ENCODE measurements at places on chromosomes 13 and 19.
A peak's percentile ranks its signal among the peaks of the same experiment; 100 is the strongest.

GRCh38 chr13:40337651-40338050, 328.8 kb downstream of the FOXO1 start:
- no peak for DNase-seq

- no peak for DNase-seq
Measured at GRCh38 chr13:44876782-44877324, 112.4 kb downstream of the NUFIP1 start.

GRCh38 chr13:43057653-43058317, 34.4 kb downstream of the DNAJC15 start:
- DNase-seq = peak; percentile 0

GRCh38 chr13:97256343-97256783, 34.2 kb downstream of the MBNL2 start:
- DNase-seq = no peak

DNA sequence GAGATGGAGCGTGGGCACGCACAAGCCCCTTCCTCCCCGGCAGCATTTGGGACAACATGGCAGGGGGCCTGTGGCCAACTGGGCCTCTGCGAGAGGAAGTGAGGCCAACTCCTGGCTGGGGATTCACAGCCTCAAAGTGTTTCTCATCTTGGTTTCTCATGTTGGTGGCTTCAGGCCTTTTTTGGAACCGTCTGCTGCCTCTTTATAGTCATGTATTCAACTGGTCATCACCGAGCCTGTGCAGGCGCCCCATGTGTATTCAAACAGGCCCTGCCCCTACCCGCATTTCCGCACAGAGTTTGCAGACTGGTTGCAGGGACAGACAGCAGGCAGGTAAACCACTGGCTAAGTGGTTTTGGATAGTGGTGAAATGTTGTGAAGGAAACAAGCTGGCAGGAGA, 17.3 kb upstream of the RELB start:
- no peak for DNase-seq

GRCh38 chr13:80665792-80666333, 324.9 kb upstream of the SPRY2 start:
- no peak for DNase-seq

GRCh38 chr19:35780717-35781116, 5.4 kb downstream of the ARHGAP33 start:
- DNase-seq = no peak

- DNase-seq = no peak
Measured at GRCh38 chr13:48402325-48402932, 10.5 kb downstream of the LPAR6 start.

DNA sequence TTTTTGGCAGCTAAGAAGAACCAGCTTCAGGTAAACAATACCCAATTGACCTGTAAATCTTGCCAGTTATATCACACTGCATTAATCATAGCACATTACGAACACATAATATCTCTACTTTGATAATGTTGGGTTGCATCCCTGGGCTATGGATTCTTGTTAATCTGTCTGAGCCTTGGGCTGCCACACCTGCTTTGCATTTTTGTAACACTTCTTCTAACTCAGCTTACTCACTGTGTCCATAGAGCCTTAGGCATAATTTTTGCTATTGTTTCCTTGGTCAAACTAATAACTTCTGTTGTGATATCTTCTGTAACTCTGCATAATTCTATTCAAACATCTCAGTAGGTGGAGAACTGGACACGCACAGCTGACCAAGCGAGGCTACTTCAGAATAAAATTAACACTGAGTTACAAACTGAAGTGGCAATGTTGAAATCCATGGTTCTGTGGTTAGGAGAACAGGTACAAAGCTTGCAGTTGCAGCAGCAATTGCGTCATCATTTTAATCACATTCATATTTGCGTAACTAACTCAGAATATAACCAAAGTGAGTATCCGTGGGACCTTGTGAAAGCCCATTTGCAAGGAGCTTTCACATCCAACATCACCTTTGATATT, 6.4 kb downstream of the ZNF350 start:
- DNase-seq = no peak

DNA sequence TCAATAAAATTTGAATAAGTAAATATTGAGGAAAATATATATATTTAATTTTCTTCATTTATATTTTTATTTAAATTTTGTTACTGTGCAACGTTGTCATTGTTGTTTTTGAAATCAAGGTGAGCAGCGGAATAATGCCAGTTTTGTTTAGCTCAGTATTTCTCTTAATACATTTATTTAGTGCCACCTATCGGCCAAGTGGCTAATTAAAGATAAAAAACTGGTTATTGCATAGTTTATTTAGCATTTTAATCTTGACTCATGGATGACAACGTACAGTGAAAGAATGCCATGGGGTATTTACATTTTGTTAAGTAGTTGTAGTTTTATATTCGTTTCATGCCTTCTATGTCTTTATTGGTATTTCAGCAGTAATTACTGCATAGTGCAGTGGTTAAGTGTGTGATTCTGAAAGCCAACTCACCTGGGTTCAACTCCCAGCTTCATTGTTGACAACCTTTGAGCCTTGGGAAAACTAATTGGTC, 265.9 kb downstream of the MYO16 start:
- peak; percentile 22 for DNase-seq

GRCh38 chr13:46121597-46122163, 16.8 kb upstream of the CPB2 start:
- DNase-seq = no peak

DNA sequence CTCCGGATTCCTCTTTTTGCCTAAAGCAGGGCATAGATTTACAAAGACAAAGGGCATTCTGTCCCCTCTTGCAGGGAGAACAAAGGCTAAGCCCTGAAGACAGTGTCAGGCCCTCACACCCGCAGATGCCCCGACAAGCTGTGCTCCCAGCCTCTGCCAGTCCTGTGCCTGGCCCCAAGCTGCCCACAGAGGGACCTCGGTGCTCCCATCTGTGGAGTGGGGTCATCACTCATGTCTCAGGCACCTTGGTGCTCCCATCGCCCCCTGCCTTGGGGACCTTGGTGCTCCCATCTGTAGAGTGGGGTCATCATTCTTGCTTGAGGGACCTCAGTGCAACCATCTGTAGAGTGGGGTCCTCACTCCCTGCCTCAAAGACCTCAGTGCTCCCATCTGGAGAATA, 24.3 kb downstream of the C13orf46 start:
- no peak for DNase-seq

DNA sequence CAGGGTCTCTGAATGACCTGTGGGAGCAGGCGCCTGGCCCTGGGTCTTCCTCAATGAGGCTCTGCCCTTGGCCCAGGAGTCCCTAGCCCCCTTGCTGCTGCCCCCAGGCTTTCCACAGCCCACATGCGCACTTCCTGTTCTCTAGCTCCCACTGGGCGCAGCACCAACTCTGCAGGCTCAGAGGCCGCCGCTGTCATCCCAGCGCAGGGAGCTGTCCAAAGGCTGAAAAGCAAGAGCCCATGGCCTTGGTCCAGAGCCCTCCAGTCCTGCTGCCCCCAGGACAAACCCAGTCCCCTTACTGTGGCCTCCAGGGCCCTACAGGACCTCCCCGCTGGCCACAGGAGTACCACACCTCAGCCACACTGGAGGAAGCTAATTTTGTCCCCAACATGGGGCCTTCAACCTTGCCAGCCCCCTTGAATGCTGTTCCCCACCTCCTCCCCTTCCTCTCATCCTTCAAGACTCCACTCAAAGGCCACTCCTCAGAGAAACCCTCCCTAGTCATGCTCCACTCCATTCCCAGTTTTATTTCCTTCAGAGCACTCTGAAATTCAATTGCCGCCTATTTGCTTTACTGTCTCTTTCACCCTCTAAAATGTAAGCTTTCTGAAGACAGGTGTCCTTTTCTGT, 8.0 kb upstream of the POU2F2 start:
- no peak for DNase-seq

DNA sequence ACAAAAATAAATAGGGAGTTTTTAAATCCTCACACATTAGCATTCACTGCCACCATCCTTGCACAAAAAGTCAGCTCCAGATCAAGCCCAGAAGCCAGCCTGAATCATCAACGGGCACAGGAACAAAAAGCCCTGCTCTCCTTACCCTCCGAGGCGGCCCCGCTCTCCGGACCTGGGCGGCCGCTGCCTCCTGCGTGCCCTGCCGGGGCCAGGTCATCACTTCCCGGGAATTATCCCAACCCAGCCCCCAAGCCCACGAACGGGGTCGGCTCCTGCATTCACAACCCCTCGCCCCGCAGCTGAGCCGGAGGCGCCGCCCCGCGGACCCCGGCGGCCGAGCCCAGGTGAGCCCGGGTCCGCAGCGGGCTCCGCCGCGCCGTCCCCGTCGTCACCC, 754 bp downstream of the DNAJB1 start:
- no peak for DNase-seq

DNA sequence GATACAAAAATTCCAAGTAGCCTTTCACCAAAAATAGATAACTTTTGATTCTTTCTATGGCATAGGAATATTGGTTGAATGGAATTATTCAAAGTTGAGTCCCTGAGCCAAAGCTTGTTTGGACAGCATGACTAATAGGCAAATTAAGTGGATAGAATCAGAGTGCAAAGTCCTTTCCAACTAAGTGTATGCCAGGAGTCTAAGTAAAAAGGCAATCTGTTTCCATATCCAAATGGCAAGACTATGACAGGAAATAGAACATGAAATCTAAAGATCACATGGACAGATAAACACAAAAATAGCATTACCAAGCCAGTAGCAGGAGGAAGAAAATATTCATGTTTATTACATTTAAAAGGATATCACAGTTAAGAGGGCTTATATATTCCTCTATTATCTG, 804.6 kb downstream of the SLITRK6 start:
- DNase-seq = no peak

- DNase-seq = no peak
Measured at GRCh38 chr13:112347986-112348385, 28.2 kb upstream of the SPACA7 start.

GRCh38 chr13:41053384-41053826, 7.9 kb upstream of the WBP4 start:
- DNase-seq = no peak

GRCh38 chr19:44576843-44577565, 36.4 kb upstream of the IGSF23 start:
- DNase-seq = no peak

DNA sequence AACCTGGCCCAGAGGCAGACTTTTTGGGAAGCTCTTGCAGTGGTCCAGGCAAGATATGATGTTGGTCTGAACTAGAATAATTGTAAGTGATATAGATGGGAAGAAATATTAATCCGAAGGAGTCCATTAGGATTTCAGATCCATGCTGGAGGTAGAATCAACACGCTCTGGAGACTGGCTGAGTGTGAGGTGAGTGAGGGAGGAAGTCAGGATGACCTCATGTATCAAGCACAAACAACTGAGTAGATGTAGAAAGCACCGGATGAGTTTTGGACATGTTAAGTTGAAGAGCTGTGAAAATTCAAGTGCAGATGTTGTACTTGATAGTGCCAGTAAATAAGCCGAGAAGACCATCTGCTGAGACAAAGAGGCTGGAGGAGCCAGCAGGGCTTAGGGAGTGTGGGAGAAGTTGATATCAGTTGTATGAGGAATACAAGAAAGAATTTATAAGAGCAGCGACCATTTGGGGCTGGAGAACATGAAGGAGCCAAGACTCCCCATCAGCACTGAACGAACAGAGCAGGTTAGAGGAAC, 5.3 kb upstream of the CNMD start:
- peak; percentile 35 for DNase-seq

DNA sequence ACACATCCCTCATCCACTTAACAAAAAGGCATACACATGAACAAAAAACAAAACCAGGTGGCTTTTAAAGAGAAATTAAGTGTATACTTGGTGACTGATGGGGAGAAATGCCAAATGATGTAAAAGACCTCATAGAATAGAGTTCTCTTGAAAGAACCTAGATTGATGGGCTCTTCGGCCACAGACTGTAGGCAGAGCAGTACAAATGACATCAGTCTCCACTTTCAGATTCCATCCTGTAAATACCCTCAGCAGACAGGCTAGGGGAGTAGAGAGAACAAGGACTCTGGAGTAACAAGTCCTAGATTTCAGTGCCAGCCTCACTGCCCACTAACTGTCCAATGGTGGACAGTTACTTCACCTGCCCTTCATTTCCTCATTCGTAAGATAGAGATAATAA, 203.8 kb downstream of the MZT1 start:
- no peak for DNase-seq

GRCh38 chr13:110047496-110047895, 259.5 kb downstream of the COL4A1 start:
- DNase-seq = peak; percentile 87

- no peak for DNase-seq
Measured at GRCh38 chr13:50449465-50449864, 394.0 kb downstream of the DLEU7 start.

DNA sequence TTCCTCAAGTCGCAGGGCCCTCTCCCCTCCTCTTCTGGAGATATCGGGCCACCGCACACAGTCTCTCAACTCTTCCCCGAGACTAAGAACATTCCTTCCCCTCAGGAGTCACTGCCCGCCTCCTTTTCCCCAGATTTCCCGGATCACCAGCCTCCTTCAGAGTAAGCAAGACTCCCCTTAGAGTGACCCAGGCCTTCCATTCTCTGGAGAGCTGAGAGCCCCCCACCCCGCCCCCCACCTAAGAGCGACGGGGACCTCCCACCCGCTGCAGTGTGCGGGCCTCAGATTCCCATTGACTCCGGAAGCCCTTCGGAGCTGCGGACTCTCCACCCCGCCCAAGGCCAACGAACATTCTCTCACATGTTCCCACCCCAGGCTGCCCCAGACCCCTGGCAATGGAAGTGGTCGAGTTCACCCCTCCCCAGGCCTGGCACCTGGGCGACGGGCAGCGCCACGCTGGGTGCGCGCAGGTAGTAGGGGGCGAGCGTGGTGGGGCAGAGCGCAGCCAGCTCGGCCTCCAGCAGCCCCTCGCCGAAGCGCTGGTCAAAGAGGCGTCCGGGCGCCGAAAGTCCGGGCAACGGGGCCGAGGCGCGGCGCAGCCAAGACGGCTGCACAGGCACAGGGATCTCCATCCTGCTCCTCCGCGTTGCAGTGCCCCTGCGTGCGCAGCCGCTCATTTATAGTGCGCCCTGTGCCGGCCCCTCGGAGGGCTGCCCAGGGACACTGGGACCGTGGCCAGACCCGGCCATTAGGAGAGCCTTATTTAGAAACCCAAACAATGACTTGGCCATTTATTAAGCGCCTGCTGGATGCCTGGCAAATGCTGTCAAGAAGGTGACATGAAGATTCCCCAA, at the start of gene HSPB6:
HSPB6 (minus strand) TSS at position 653 of the 854 bp plus-strand sequence; CDS start at position 632, 21 bp downstream.
- DNase-seq = no peak

DNA sequence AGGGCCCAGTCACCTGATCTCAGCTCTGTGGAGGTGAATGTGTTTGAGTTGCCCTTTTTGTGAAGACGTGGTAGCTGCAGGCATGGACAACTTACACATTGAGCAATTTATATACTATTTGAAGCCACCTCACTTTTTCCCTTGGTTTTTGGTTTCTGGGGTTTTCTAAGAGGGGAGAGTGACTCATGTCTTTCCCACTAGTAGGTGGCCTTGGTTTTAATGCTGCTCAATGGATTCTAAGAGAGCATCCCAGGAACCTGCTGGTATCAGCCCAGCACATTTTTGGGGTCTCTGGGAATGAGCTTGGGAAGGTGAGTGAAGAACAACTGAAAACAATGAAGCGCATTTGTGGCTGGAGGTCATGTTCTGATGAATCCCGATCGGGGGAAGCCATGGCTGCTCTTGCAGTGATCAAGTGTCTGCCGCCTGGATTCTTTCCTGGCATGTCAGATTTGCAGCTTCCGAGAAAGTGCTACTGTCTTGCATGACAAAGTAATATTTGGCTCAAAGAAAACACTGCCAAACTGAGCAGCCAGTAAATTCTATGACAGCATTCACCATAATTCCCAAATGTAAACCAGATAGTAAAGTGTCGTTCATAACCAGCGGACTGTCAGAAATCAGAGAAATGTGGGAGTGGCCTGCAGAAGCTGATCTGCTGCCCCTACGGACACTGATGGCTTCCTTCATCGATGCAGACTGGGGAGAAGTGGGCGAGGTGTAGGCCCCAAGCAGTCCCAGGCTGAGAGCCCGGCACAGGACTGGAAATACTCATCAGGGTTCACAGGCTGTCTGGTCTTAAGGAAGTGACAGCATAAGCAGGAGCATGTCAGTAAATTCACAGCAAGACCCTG, 98.7 kb downstream of the COL4A2 start:
- DNase-seq = no peak

Data from NCI-H510A (cell line).